ENCODE measurements at places on chromosomes 12 and 14.

DNA sequence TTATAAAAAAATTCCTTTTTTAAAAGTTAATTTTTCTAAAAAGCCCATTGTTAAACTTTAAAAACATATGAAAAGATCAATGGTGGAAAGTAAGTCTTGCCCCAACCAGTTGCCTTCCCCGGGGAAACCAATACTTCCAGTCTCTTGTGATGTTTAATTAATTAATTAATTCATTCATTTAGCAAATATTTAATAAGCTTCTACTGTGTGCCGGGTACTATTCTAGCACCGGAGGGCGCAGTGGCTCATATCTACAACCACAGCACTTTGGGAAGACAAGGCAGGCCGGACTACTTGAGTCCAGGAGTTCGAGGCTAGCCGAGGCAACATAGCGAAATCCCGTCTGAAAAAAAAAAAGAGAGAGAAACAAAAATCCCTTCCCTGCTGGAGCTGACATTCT is 87.4 kb downstream of the HECTD4 start:
- DNase-seq = no peak

GRCh38 chr12:76799362-76799761 is 35.4 kb downstream of the ZDHHC17 start:
- DNase-seq = no peak

DNA sequence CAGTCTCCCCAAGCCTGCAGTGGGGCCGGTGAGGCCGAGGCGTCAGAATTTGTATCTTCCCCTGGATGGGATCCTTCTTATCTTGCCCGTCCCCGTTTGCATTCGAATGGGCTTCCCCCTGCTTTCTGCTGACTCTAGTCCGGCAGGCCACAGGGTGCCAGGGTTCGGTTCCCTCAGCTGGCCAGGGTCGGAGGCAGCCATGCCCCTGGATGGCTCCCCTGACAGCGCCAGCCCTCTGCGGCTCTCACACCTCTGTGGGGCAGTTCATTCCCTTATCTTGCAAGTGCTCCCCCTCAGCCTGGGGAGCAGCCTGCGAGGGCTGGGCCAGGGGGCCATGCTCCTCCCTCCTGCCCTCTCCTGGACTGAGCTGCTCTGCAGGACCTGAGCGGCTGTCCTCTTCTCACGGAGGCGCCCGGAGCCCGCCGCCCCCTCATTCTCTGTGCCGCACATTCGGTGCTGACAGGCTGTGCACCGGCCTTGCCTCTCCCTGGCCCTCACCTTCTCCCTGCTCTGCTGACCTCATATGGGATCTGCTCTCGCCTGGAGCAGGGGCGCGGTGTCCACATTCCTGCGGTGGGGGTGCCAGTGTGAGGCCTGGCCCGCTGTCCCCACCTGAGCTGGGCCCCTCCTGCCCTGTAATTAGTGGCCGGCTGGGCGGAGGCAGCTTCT is 32.8 kb downstream of the KIF26A start:
- DNase-seq = no peak

DNA sequence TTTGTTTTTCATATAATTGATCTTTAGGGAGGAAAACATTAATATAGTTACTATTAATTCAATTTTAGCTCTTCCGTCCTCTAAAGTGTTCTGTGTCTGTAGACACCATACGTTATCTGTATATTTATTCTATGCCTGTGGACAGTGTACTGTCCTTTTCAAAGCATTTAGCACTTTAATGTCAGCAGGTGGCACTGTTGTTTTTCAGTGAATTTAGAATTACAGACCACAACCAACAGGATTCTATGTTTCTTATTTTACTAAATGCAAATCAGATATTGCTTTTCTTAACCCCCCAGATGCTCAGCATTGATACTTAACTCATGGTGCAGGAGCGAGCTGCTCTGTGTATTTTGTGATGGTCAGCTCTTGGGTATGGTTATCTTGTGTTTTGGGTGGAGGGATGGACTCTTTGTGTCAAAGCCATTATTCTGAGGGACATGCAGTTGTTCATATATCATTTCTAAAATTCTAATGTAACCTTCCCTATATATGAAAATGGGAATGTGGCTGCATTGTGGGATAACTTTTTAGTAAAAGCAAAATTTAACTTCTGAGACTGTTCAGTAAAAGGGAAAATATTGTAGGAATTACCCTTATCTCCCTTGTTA is 65.2 kb downstream of the PAPOLA start:
- DNase-seq = peak; percentile 27

GRCh38 chr12:99043319-99043914 is 398.3 kb downstream of the APAF1 start:
- peak; percentile 48 for DNase-seq

GRCh38 chr12:100758083-100758482 is 36.5 kb upstream of the ANO4 start:
- DNase-seq = no peak

- peak; percentile 96 for DNase-seq
Observed at GRCh38 chr14:69288011-69288771, 28.2 kb downstream of the GALNT16 start.

DNA sequence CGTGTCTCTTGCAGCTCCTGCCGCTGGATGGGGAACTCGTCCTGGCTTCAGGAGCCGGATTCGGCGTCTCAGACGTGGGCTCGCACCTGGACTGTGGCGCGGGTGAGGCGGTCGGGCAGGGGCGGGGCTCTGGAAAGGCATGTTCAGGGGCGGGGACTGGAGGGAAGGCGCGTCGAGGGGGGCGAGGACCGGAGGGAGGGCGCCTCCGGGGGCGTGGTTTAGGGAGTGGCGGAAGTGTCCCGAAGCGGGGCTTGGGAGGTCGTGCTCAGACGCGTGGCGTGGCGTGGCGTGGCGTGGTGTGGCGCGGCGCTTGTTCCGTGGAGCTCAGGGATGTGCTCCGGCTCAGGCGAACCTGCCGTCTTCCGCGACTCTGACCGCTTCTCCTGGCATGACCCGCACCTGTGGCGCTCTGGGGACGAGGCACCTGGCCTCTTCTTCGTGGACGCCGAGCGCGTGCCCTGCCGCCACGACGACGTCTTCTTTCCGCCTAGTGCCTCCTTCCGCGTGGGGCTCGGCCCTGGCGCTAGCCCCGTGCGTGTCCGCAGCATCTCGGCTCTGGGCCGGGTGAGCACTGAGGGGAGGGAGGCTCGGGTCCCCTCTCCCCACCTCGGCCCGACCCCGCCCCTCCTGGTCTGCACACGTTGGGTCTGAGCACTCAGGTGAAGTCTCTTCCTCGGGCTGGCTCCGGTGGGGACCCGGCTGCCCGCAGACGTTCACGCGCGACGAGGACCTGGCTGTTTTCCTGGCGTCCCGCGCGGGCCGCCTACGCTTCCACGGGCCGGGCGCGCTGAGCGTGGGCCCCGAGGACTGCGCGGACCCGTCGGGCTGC is 6.2 kb downstream of the AMN start:
- no peak for DNase-seq

GRCh38 chr12:79016181-79016580 is 151.6 kb downstream of the SYT1 start:
- no peak for DNase-seq

GRCh38 chr12:52232203-52232673 is 805 bp upstream of the KRT7 start:
- no peak for DNase-seq

- no peak for DNase-seq
Observed at GRCh38 chr14:21680072-21680471, 6.5 kb upstream of the OR4E1 start.

- DNase-seq = peak; percentile 98
Observed at GRCh38 chr14:61561657-61562276, 133.5 kb upstream of the HIF1A start.

DNA sequence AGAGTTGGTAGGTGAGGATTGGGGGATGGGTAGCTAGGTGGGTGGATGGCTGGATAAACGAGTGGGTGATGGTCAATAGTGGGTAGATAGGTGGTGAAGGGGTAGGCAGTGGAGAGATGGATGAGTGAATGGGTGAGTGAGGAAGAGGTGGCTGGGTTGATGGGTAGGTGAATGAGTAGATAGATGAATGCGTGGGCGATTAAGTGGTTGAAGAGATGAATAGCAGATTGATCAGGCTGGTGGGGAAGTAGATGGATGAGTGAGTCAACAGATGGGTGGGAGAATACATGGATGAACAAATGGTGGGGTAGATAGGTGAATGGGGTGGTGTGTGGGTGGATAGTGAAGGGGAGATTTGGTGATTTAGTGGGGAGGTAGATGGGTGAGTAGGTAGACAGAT is 51.1 kb downstream of the SYNE3 start:
- no peak for DNase-seq

DNA sequence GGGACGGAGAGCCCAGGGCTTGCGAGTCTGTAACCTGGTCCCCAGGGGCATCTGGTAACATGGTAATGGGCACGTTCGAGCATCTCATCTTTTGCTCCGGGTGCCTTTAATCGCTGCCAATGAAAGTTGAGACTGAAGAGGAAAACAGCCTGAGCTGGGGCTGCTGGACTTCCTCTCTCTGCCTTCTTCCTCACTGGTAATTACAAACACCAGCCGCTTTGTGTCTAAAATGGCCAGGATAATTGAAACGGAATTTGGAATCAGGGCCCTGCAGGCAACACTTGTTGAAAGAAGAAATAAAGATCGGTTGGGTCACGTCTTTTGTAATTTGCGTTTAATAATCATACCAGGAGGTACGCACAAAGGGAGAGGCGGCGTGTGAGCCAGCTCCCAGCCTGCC is 51.5 kb upstream of the GPATCH2L start:
- DNase-seq = no peak

- DNase-seq = no peak
Observed at GRCh38 chr12:130308393-130308792, 29.3 kb upstream of the PIWIL1 start.

- no peak for DNase-seq
Observed at GRCh38 chr14:57066887-57067513, 201.7 kb downstream of the EXOC5 start.

GRCh38 chr12:105676694-105677093 is 346.2 kb downstream of the C12orf75 start:
- DNase-seq = no peak

DNA sequence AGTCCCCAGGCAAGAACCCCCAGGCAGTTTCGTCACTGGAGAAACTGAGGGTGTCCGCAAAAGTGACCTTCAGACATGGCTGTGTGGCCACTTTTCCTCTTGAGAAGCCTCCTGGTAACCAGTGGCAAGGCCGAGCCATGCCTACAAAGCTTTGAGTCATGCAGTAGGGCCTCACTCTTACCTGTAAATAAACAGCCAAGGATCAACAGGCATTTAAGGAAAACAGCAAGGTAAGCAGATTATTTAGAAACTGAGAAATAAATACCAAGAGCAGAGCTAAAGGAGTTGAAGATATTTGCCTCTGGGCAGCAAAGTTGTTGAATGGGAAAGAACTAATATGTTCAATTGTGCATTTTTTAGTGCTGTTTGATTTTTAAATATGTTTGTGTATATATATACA is 141.0 kb upstream of the BCL2L14 start:
- no peak for DNase-seq

DNA sequence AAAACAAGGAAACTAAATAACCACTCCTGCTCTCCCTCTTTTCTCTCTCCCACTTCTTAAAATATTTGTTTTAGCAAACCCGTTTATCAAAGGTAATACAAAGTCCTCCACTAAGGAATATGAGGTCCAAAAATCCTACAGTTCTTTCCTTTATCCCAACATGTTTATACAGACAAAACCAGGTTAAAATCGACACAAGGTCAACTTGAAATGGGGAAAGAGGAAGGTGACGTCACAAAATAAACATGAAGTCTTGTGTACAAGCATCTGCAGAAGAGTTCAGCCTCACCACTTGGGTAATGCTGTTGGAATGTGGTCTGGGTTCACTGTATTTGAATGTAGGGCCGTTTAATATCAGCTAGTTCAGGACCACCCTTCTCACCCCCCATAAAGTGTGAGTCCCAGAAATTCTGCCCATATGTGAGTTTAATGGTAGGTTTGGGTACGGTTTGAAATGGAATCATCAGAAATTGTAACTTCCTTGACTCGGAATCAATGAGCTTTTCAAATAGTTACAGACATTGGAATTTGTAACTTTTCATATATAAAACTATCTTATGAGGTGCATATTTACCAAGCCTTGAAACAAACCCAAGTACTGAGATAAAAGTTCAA is 120.0 kb upstream of the SLC38A2 start:
- DNase-seq = peak; percentile 82

DNA sequence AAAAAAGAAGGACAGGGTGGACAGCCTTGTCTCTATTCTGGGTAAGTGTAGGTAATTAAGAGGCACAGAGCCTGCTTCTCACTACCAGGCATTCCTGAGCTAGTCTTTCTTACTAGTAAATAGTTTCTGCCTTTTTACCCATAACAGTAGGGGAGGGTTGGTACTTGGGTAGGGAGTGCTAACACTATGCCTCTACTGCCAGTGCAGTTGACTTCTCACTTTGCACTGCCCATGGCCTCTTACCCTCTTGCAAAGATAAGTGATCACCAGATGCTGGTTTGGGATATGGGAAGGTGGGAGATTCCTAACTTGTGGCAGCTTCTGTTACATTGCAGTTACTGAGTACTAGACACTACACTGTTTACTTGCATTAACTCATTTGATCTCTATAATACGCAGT is 11.6 kb downstream of the AHSA1 start:
- no peak for DNase-seq

DNA sequence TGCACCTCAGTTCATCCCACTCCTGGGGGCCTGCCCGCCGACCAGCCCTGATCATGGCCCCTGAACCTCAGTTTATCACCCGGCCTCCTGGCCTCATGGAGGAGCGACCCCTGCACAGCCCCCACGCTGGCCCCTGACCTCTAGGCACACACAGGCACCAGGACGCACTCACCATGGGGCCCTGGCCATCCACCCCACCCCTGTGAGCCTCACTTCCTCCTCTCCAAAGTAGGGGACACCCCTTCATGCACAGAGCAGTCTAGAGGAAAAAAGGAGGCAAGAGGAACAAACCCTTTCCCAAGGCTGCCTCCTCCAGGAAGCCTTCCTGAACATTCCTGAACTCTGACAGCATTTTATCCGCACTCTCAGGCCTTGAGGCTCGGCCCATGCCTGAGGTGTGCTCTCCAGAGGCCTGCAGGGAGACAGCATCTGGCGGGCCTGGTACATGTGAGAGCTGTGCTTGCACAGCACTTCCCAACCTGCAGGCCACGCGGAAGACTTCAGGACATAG is 39.4 kb downstream of the CCNK start:
- DNase-seq = no peak

DNA sequence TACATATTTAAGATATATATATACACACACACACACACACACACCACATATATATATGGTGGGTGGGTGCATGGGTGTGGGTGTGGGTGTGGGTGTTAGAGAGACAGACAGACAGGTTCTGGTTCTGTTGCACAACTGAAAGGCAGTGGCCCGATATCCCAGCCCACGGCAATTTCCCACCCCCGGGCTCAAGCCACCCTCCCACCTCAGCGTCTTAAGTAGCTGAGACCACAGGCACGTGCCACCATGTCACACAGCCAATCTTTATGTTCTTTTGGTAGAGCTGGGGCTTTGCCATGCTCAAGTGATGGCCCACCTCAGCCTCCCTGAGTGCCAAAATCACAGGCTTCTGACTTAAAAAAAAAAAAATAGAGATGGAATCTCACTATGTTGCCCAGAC is 417.8 kb upstream of the FOXG1 start:
- DNase-seq = no peak

- DNase-seq = peak; percentile 41
Observed at GRCh38 chr12:93153321-93153720, 224.2 kb upstream of the EEA1 start.

GRCh38 chr12:3603576-3603975 is 112.6 kb downstream of the PRMT8 start:
- DNase-seq = no peak

- DNase-seq = no peak
Observed at GRCh38 chr14:50816395-50817047, 14.4 kb downstream of the NIN start.
